Effector memory CD4-positive, alpha-beta T cell (primary cell): ENCODE measurements at places on chromosomes 16 and 17.

DNA sequence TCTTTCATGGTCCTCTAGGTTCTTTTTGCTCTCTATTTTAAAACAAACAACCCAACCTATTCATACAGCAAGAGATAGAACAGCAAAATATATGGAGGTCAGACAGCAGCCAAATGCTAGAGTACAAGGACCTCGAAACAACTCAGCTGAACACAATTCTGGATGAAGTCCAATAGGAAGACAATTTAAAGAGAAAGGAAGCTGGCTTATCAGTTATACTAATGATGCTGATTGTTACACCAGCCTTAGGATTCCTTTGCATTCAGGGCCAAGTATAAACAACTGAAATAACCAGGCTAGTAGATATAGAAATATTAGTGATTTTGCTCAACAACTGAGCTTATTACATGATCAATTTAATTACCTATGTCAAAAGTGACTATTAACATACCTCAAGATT lies 2.5 kb downstream of the SSH2 start:
- no peak for DNase-seq

DNA sequence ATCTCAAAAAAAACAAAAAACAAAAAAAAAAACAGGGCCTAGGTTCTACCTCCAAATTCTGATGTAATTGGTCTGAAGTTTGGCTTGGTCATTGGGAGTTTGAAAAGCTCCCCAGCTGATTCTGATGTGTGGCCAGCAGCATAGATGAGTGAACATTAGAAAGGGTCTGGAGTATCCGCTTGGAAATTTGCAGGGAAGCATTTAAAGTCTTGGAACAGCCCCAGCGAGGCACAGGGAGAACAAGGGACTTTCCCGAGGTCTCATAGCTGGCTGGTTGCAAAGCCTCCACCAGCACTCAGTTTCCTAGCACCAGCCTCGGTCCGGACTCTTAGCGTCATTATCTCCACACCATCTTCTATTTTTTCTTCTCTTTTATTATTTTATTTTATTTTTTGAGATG lies 70.8 kb downstream of the RAB11FIP4 start:
- DNase-seq = no peak

- no peak for DNase-seq
These were observed 53.1 kb downstream of the PRKCA start for GRCh38 chr17:66355510-66355909.

DNA sequence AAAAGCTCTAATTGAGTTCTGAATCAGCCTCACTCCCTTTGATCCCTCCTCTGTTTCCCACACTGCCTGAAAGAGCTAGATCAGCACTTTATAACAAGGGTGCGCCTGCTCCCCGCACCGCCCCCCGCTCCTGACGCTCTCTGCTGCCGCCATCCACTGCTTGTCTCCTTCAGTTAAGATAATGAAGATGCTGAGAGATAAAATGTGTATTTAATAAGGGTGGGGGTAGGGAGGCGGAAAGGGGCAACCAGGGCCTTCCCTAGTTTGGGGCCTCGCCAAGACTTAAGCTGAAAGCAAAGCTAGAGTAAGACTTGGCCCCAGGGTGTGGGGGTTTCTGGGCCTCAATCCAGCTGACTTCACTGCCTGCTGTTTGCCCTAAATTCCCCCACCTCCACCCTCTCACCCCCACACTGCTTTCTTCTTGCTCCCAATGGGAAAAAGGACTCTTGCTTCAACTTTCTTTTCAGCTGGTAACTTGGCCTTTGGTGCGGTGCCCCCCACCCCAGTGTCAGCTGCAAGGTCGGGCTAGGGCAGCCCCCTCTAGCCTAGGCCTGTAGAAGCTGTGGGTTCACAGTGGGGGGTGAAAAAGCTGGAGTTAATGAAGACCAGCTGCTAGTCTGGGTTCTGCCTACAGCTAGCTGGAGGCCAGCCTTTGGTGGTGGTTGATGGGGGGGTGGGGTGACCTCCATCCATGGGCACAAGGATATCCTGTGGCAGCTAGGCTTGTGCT lies 1.8 kb upstream of the RARA start:
- no peak for DNase-seq

GRCh38 chr16:27245276-27246172 lies 23.0 kb downstream of the NSMCE1 start:
- DNase-seq = no peak

GRCh38 chr17:77846531-77847085 lies 111.9 kb upstream of the TNRC6C start:
- DNase-seq = peak; percentile 38

DNA sequence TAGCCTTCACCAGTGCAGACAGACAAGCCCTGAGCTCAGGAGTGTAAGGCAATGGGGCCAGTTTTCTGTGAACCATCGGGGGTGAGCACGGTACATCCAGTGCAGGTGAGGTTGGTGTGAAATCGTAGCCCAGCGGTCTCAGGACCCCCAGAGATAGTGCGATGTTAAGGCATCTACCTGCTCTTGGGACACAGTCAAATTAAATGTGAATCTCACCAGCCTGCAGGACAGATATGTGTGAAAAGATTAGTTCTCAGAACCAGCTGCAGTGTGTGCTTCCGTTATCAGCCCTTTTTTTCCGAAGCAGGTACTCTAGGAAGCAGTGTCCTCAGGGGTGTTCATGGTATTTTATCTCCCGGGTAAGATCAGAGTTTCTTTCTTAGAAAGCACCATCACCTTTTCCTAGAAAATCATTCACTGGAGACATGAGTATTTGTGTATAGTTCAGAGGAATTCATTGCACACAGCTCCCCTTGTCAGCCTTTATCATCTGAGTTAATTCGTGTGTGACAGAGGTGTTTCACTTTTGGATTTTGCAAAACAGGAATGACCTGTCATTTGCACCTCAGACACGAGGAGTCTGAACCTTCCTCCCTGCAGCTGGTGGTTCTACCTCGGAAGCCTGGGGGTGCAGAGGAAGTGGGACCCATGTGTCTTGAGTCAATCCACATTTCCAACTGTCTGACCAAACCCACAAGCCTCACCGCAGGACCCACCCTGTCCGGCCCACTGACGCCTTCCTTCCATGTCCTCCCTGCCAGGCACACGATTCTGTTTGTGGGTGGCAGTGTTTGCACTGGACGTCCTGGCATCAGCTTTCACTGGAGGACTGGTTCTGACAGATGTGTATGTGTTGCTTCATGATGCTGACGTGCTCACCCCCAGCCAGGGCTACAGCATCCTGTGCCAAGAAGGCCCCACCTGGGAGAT lies 107.8 kb downstream of the CLEC16A start:
- DNase-seq = no peak

- no peak for DNase-seq
These were observed 6.7 kb upstream of the PHKG2 start for GRCh38 chr16:30741461-30741914.

GRCh38 chr17:17790637-17791464 lies 45.9 kb downstream of the SREBF1 start:
- no peak for DNase-seq

- no peak for DNase-seq
These were observed 9.7 kb downstream of the CCR7 start for GRCh38 chr17:40555296-40556190.

DNA sequence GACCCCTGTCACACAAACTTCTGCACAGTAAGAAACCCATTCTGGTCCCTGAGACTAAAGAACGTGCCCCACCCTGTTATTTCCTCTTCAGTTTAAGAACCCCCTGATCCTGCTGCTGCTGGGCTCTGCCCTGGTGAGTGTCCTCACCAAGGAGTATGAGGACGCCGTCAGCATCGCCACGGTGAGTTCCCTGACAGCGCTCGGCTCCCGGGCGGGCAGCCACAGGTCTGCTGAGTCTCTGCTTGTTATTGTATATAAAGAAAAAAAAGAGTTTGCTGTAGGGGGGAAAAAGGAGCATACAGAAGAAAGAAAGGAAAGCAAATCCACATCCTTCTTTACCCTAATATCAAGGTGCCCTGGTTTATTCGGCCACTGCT lies 40.0 kb downstream of the ATP2C2 start:
- no peak for DNase-seq

- no peak for DNase-seq
These were observed 16.9 kb downstream of the STXBP4 start for GRCh38 chr17:54985476-54985875.

DNA sequence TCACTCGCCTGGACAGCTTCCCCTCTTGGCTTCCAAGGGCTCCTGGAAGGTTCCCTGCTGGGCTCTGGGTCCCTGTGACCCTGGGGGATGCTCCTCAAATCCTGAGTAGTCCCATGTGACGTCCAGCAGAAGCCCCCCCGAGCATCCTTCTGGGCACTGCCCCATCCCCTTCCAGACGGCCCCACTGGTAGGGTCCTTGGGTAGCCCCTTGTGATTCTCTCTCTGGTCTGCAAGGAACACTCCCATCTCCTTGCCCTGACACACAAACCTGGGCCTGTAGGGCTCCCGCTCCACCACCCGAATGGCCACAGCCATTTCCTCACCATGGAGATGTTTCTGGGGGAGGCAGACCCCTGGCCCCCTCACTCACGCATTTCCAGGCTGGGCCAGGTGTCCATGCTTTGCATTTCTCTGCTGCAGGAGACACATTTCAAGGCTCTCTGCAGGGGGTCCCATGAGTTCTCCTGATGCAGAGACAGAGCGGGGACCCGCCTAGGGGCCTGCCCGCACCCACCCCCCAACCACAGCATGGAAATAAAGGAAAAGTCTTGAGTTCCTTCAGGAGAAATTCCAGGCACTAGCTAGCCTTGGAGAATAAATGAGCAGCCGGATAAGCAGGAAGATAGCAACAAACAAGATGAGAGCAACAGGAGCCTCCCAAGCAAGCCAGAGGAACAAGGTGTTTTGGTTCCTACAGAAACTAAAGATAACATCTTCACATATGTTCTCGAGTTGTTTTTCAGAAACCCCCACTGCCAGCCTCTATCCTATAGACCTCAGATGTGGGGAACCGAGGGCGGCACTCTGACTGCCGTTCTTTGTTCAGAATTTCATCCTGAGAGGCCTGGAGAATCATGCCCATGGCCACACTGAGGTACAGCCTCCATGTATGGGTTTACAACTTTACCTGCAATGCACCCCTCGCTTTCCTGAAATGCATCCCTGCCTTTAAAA lies 128.8 kb downstream of the MGAT5B start:
- DNase-seq = no peak

DNA sequence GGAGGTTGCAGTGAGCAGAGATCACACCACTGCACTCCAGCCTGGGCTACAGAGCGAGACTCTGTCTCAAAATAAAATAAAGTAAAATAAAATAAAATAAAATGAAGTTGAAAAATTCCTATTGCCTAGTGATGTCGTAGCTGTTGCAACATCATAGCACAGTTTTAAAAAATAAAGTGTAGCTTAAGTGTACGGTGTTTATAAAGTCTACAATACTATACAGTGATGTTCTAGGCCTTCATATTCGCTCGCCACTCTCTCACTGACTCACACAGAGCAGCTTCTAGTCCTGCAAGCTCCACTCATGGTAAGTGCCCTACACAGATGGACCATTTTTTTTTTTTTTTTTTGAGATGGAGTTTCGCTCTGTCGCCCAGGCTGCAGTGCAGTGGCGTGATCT lies 43.5 kb upstream of the MNT start:
- no peak for DNase-seq

DNA sequence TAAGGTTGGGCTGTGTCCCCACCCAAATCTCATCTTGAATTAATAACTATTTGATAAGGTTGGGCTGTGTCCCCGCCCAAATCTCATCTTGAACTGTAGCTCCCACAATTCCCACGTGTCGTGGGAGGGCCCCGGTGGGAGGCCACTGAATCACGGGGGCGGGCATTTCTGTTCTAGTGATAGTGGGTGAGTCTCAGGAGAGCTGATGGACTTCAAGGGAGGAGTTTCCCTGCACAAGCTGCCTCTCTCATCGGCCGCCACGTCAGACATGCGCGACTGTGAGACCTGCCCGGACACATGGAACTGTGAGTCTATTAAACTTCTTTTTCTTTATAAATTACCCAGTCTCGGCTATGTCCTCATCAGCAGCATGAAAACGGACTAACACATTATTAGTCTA lies 44.9 kb upstream of the METRNL start:
- no peak for DNase-seq

GRCh38 chr17:3929181-3929580 lies 12.9 kb upstream of the P2RX1 start:
- no peak for DNase-seq

DNA sequence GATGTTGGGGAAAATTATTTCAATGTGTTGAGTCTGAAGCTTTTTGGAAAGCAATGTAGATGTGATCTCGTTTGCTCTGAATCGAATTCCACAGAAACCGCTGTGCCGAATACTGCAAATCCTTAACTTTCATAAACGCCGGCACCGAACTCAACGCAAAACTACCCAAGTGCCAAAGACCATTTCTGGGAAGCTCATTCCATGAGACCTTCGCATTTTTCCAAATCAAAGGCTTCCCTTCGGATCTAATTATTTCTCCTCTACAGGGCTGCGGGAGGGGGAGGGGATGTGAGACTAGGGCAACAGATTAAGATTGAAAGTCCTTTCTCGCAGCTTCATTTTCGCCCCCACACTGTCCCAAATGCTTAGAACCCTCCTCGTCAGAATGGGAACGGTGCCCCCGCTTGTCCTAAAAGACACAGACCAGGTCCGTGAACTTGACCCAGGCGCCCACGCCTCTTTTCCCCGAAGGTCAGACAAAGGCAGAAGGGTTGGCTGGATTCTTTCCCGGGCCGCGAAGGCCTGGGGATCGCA lies 4.0 kb downstream of the PRAC1 start:
- DNase-seq = no peak

DNA sequence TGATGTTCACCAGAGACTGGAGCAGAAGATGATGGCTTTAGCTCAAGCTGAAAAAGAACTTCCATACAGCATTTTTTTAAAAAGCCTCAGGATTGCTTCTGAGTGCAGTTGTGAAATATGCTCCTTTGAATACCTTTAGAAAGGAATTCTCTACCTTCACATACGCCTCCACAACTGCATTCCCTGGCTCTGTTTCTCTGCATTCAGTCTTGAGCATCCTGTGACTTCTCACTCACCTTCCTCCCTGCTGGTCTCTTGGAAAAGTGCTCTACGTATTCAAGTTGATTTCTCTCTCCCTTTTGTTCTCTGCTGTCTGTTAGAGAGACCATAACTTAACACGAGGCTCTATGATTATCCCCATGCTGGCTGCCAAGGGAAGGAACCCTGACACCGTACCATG lies 34.5 kb downstream of the HS3ST2 start:
- DNase-seq = no peak
